ENCODE measurements at places on chromosomes 12 and 14. TPM values are rescaled to one million over a fixed set of nuclear protein-coding genes. Genes with fewer than 3 reads are reported as not detected.

Gene FRS2
- total RNA-seq, result 28.2 TPM

Gene KIF21A
- total RNA-seq, result 11.5 TPM

GRCh38 chr12:32895688-32896431, 717 bp downstream of the PKP2 start:
- peak; percentile 3 for DNase-seq

DNA sequence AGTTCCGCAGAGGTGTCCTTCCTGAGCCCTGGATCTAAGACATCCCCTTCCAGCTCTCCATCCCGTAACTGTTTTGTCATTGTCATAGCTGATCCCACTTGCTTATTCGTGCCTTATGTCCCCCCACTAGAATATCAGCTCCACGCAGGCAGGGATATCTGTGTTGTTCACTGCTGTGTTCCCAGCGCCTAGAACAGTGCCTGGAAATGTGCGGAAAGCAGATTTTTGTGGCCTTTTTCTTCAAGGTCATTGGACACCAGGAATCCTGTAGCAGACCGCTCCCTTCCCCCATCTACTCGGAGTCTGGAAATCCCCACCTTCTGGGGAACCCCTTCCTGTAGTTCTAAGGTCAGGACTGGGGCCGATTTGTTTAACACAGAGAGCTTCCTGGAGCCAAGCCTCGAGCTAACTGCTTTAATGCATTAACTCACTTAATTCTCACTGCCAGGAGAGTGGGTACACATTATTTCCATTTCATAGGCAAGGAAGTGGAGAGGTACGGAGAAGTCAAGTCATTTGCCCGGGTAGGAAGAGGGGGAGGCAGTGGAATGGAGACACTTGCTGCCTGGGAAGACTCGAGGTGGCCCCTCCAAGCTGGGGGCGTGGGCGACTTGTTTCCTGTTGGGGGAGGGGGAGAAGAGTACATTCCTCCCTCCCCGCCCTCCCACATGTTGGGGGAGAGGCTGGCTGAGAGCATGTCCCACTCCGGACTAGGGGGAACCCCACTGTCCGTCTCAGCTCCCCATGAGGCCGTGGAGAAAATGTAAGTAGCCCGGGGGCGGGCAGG, 1.2 kb upstream of the SH2B3 start:
- DNase-seq, result peak; percentile 27

- DNase-seq, result no peak
These were observed 79.4 kb downstream of the METTL25 start for GRCh38 chr12:82437744-82438143.
